ENCODE measurements at places on chromosomes 5 and 9.

GRCh38 chr9:108386032-108386431 is 469.8 kb downstream of the ACTL7B start:
- no peak for DNase-seq

GRCh38 chr9:34577400-34578240 is 11.9 kb downstream of the CNTFR start:
- peak; percentile 21 for DNase-seq

DNA sequence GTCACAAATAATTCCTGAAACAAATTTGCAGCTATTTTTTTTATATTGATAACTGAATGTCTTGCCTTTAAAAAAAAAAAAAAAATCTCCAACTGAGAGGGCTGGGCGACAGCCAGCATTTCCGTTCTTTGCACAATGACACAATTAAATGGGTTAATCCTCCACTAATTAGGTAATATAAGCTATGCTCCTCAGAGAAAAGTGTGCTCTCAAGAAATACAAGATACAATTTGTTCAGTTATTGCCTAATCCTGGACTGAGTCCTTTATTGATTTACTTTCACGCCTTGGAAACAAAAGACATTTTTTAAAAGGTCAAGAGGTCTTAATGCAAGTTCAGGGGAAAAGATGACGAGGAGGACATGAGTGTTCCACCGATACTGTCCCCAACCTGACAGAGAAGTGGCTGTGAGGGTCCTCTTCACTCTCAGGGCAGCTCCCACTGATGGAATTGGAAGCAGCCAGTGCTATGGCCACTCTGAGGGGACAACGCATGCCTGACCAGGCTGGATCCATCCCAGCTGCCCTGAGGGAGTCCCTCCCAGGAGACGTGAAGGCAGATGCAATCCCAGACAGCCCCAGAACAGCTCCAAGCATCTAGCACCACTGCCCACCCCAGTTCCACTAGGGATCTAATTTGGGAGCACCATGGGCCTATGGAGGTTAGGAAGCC is 220.7 kb downstream of the GNA14 start:
- DNase-seq, result no peak

DNA sequence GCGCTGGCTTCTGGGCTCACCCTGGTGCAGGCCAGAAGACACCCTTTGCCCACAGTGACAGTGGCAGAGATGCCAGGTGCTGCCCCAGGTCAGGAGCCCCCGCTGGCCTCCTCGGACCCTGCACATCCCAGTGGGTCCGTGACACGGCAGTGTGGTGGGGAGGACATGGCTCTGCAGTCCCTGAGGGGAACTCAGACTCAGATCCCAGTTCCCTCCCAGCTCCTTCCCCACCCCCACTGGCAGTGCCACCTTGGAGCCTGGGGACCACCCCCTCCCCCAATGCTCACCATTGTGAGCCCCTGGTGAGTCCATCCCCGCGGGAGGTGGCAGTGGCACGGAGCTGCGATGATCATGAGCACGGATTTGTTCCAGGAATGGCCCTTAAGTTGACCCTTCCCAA is 562 bp upstream of the CCDC187 start:
- no peak for DNase-seq

- DNase-seq, result peak; percentile 67
Measured at GRCh38 chr9:87269296-87270176, 228.1 kb upstream of the DAPK1 start.

Measured in skin of body (tissue), 3 donors.